T follicular helper cell (primary cell): ENCODE measurements at places on chromosomes 16 and 17.
A peak's percentile ranks its signal among the peaks of the same experiment; 100 is the strongest.

- DNase-seq = no peak
These were observed 10.4 kb upstream of the HLF start for GRCh38 chr17:55254375-55254774.

GRCh38 chr16:70601576-70602575, 44.5 kb upstream of the IL34 start:
- no peak for DNase-seq

DNA sequence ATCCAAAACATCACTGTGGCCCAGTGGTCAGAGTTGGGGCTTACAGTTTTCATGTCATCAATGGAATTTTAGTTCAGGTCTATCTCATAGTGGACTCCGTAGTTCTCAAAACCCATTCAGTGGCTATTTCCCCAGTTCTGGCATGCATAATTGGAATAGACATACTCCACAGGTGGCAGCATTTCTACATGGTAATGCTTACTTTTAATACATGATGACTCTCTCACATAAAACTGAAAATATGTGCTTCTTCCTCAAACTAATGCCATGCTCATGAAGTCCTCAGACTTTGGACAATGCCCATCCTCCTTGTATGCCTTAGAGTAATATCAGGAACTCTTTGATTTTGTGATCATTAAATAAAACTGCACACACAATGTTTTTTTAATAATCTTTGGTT, 857.4 kb upstream of the GOT2 start:
- DNase-seq = no peak

DNA sequence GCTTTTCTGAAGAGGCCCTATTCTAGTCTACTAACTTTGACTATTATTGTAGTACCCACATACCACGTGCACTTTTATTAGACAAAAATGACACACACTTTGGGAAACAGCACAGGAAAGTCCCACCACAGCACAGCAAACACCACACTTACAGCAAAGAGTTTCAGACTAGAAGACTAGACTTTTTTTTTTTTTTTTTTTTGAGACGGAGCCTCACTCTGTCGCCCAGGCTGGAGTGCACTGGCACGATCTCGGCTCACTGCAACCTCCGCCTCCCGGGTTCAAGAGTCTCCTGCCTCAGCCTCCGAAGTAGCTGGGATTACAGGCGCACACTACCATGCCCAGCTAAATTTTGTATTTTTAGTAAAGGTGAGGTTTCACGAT, 20.1 kb downstream of the YWHAE start:
- peak; percentile 18 for DNase-seq

- no peak for DNase-seq
These were observed 5.6 kb downstream of the PLEKHG4 start for GRCh38 chr16:67284699-67285646.

DNA sequence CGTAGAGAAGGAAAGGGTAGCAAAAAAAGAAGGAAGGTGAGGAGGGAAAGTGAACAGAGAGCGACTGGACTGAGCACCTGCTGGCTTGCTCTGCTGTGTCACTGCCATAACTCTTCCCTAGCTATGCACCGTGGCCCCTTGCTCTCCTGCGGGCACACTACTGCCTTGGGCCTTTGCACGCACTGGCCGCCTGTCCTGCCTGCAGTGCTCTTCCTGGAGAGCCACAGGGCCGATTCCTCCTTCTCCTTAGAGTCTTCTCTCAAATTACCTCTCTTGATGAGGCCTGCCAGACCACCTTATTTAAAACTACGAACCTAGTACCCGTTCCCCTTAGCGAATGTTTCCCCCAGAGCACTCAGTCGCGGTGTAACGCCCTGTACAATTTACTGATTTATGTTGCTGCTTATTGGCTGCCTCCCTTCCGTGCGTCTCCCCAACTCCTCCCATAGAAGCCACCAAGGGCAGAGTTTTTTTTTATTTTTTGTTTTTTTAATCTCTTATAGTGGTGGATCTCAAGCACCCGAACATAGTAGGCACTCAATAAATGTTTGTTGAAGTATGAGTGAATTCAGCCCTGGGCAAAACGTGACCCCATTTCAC, 70.3 kb downstream of the RAI1 start:
- DNase-seq = peak; percentile 49

DNA sequence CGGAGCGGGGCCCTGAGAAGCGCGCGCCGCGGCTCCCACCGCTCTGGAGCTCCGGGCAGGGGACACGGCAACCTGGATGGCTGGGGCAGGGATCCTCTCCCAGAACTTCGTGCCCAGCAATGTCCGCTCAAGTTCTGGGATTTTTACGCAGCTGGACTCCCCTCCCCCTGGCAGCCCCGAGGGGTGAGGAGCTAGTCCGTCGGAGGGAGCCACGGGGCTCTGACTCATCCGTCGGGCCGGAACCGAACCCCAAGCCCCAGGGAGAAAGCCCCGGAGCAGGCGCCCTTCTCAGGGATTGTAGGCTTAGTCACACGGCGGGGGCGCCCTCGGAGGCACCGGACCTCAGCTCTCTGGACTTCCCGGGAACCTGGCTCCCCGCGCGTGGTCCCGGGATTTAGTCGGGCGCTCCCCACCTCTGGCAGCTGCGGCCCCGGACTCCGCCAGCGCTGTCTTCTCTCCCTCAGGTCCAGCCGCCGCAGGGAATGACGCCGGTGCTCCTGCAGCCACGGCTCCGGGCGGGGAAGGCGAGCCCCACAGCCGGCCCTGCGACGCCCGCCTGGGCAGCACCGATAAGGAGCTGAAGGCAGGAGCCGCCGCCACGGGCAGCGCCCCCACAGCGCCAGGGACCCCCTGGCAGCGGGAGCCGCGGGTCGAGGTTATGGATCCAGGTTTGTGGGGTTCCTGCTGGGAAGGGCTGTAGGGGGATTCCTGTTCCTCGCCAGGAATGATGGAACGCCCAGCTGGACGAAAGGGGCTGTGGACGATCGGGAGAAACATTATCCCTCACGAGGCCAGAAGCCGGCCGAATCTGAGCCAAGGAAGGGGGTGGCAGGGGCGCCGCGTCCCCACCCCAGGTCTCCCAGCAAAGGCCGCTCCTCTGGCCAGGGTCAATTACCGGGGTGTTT, 830 bp downstream of the SPHK1 start:
- DNase-seq = peak; percentile 40

GRCh38 chr17:70636517-70637133, 467.3 kb downstream of the KCNJ2 start:
- DNase-seq = no peak

- DNase-seq = no peak
These were observed 18.3 kb upstream of the GNA13 start for GRCh38 chr17:65074778-65075250.

DNA sequence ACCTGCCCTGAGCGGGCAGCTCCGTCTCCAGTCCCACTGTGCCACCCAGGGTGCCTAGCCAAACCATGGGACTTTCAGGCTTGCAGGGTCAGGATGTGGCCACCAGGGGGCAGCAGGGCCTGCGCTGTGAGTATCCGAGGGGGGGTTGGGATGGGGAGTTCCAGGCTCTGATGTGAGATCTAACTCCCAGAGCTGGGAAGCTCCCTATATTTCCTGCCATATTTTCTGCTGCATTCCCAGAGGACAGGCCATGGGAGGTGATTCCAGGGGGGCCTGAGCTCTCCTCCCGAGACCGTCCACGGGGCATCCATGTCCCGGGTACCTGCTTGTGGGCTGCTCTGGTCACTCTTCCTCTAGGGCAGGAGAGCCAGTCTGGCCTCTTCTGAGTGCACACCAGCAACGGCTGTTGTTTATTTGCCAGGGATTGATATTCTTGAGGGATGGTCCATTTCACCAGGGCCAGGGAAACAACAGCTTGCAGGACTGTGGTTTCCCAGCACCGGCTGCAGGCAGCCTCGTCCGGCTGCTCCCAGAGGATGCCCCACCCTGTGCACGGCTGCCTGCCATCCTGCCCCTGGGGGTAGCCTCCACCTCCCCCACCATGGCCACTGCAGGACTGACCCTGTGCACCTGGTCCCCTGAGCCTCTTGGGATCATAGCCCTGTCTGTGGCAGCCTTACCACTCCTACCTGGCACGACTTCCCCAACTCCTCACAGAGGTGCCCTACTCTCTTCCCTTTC, 1.2 kb downstream of the GPR142 start:
- peak; percentile 58 for DNase-seq

DNA sequence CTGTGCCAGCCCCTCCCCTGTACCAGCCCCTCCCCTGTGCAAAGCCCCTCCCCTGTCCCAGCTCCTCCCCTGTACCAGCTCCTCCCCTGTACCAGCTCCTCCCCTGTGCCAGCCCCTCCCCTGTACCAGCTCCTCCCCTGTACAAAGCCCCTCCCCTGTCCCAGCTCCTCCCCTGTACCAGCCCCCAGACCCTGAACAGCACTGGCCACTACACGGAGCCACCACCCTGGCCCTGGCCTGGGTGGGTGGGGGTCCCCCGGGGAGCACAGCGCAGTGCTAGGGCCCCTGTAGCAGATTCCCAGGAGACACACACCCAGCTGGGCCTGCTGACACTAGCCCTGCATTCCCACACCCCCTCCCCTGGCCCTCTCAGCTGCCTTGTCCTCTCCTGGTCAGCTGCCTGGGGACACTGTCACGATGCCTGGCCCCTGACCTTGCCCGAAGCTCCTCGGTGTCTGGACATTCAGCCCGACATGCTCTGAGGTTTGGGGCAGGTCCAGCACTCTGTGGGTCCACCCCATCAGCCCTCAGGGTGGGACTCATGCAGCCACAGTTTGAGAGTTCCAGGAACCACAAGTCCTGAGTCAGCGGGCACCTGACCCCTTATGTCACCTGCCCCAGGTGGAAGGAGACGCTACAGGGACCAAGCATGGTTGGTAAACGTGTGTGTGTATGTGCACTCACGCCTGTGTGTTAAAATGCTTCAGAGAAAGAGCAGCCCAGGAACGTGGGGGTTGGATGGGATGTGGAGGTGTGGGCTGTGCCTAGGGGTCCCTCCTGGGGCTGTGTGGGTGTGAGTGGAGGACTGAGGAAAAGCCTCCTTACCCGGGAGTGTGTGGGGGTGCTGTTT, 114.2 kb downstream of the METRNL start:
- no peak for DNase-seq

DNA sequence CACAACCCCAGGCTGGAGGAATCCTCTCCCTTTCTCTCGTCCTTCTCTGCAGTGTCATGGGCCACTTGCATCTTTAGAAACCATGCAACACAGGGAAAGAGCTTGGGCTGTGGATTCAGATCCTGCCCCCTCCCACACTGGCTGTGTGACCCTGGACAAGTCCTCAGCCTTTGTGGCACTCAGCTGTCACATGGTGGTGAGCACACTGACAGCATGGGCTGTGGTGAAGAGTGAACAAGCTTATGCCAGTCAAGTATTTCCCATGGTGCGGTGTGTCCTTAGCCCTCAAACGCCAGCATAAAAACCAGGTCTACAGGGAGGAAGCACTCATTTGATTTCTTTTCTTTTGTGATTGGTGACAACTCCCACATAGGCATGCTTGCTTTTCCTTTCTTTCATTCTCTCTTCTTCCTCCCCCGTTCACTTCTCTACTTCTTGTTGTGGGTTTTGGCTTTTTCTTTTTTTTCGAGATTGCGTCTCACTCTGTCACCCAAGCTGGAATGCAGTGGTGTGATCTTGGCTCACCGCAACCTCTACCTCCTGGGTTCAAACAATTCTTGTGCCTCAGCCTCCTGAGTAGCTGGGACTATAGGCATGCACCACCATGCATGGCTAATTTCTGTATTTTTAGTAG, 314.2 kb downstream of the CPPED1 start:
- no peak for DNase-seq

DNA sequence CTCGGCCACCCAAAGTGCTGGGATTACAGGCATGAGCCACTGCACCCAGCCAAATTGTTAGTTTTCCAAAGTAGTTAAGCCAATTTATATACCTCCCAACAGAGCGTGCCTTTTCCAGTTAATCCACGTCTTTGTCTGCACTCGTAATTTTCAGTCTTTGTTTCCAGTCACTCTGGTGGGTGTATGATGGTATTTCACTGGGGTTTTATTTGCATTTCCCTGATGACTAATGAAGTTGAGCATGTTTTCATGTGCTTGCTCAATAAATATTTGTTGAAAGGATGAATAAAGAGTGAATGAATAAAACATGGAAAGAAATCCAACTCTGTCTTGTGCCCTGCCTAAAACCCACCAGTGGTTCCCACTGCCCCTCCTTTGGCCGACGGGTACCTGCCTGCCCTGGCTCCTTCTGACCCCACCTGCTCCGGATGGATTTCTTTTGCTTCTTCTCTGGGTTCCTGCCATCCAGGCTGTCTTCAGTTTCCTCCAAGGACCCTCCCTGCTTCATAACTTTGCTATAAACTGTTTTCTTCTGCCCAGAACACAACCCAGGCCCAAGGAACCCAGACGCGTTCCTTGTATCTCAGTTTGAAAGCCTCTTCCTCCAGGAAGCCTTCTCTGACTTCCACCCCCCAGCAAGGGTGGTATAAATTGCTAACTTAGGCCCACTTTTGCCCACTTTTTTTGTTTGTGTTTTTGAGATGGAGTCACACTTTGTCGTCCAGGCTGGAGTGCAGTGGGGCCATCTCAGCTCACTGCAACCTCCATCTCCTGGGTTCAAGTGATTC, 3.0 kb upstream of the ABCC1 start:
- DNase-seq = no peak

DNA sequence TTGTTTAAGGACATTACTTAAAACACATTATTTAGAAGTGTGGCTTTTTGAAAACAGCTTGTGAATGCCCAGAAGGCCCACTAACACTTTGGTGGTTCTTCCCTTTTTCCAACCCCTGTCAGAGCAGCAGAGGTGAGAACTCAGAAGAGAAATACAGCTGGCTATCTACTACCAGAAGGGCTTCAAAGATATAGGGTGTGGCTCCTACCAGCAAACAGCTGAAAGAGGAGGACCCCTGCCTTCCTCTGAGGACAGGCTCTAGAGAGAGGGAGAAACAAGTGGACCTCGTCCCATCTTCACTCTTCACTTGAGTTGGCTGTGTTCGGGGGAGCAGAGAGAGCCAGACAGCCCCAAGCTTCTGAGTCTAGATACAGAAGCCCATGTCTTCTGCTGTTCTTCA, 6.9 kb upstream of the RAPGEFL1 start:
- DNase-seq = no peak

DNA sequence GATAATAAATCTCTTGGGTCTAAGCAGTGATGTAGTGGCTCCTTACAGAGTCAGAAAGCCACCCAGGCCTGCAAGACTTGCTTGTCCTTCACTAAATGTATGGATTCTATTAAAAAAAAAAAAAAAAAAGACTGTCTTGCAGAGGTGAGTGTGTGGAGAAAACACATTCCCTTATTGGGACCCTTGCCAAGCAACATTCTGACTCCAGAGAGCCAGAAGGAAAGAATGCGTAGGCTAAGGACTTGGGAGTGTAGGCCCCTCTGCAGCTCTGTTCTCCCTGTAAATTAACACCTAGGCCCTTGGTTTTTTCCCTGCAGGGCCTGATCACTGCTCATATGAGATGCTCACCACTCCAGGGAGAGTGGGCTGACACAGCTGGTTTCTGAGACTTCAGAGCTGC, 17.8 kb downstream of the SCPEP1 start:
- DNase-seq = no peak

DNA sequence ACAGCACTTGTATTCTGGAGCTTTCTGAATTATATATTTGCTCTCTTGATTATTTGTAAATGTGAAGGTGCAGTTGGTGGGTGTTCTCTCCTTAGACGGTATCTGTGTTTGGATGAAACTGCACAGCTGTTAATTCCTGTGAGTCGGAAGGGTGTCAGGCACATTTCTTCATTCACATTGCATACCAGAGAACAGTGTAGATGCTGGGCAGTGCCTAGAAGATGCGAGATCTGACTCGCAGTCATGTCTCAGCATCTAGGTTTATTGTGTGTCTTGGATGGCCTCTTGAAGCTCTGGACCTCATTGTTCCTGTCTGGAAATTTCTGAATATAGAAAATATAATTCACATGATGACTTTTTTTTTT, 61.2 kb downstream of the CLEC16A start:
- DNase-seq = no peak
